CD4-positive, alpha-beta memory T cell (primary cell): ENCODE measurements at places on chromosomes 1 and 21. TPM values are rescaled to one million over a fixed set of nuclear protein-coding genes. Genes with fewer than 3 reads are reported as not detected.

The OLIG2 gene
- not detected for total RNA-seq

The TTC22 gene
- total RNA-seq: 18.6 TPM

The TMEM61 gene
- not detected for total RNA-seq

The PCSK9 gene
- not detected for total RNA-seq

The NPL gene
- 9.6 TPM for total RNA-seq

The LCE2B gene
- not detected for total RNA-seq

The CFAP141 gene
- total RNA-seq: not detected

The LRRIQ3 gene
- total RNA-seq: 2.2 TPM

The ROR1 gene
- not detected for total RNA-seq

The C8B gene
- total RNA-seq: not detected

The TMEM269 gene
- 0.36 TPM for total RNA-seq

The TMOD4 gene
- 6.4 TPM for total RNA-seq

The LIPI gene
- not detected for total RNA-seq
